ENCODE measurements at places on chromosomes 12 and 14. TPM values are rescaled to one million over a fixed set of nuclear protein-coding genes. Genes with fewer than 3 reads are reported as not detected.

TAS2R30 gene
- total RNA-seq: 11.1 TPM

CLEC2A gene
- total RNA-seq: not detected

GRCh38 chr14:75426332-75427125, 1.3 kb upstream of the JDP2 start:
- peaks cover 21% of the 10 kb centered on the region for H3K4me1 ChIP-seq
- no peaks in the 10 kb centered on the region for H3K27me3 ChIP-seq
- H3K36me3 ChIP-seq: no peaks in the 10 kb centered on the region
- H3K27ac ChIP-seq: peak overlapping the region; percentile 86
- peak overlapping the region; percentile 71 for H3K4me3 ChIP-seq

PDZRN4 gene
- total RNA-seq: 11.3 TPM

CCDC196 gene
- 70.8 TPM for total RNA-seq

- no peaks in the 10 kb centered on the region for H3K27me3 ChIP-seq
- H3K36me3 ChIP-seq: no peaks in the 10 kb centered on the region
- no peak for DNase-seq
- no peak overlapping the region for H3K27ac ChIP-seq
- no peak overlapping the region for H3K4me3 ChIP-seq
These were observed 36.1 kb upstream of the KRAS start for GRCh38 chr12:25286837-25287236.

GDF3 gene
- total RNA-seq: not detected

DNA sequence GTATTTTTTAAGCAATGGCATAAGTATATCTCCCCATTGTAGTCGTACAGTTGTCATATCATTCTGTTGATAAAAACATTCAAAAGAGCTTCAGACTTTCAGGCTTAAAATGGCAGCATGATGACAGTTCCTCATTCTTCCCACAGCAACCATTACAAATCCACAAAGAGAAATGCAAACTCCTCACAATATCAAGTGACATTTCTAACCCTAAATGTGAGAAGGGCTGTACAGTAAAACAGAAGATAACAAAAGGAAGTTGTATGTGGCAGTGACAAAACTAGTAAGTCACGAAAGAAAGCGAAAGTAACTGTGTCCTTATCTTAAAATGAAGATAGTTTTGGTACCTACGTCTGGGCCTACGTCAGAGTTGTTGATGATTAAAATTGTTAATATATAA, 46.7 kb downstream of the GXYLT1 start:
- no peak overlapping the region for H3K27ac ChIP-seq
- no peaks in the 10 kb centered on the region for H3K27me3 ChIP-seq
- no peaks in the 10 kb centered on the region for H3K4me1 ChIP-seq
- H3K4me3 ChIP-seq: no peak overlapping the region
- H3K36me3 ChIP-seq: no peaks in the 10 kb centered on the region
